Stimulated activated CD4-positive, alpha-beta T cell treated with anti-CD3 and anti-CD28 coated beads, Interleukin-15, amount 100 ng/mL, for 1 hour (primary cell): ENCODE measurements at places on chromosomes 12 and 14.

GRCh38 chr14:91349481-91350074, 68.0 kb downstream of the CCDC88C start:
- DNase-seq: peak; percentile 37

- no peak for DNase-seq
Measured at GRCh38 chr14:72568296-72568992, 325.5 kb downstream of the DPF3 start.

DNA sequence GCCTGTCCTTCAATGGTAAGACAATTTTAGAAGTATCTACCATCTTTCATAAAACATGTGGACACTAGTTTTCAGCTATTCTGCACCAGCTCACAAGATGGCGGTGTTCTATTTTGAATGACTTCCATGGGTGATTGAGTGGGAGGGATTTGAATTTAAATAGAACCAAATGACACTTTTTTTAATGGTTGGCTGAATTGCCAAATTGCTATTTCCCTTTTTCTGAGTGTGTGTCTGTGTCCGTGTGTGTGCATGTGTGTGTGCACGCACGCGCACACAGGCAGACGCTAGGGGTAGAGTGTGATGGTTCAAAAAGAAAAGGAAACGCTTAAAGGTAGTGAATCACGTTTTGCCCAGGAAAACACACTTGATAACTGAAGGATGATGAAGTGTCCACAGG, 362.6 kb downstream of the DAD1 start:
- no peak for DNase-seq

DNA sequence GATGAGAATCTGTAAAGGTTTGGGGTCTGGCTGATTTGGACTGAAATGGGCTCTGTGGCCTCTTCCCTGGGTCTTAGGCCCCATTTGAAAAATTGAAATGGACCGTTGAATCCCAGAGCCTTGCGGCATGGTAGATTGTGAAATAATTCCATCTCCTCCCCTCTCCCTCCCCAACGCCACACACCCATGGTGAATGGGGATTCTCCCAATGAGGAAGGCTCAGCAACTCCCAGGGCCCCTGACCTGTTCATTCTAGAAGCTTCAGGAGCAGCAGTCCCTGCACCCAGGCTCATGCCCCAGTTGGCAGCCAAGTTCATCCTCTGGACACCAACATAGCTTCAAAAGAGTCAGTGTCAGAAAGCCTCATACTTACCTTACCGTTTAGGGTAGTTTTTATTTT, 217.4 kb downstream of the ZFP36L1 start:
- DNase-seq: no peak

GRCh38 chr12:110841007-110841406, 5.8 kb upstream of the CCDC63 start:
- DNase-seq: no peak

- no peak for DNase-seq
Measured at GRCh38 chr12:10551375-10551774, 45.7 kb downstream of the EIF2S3B start.

DNA sequence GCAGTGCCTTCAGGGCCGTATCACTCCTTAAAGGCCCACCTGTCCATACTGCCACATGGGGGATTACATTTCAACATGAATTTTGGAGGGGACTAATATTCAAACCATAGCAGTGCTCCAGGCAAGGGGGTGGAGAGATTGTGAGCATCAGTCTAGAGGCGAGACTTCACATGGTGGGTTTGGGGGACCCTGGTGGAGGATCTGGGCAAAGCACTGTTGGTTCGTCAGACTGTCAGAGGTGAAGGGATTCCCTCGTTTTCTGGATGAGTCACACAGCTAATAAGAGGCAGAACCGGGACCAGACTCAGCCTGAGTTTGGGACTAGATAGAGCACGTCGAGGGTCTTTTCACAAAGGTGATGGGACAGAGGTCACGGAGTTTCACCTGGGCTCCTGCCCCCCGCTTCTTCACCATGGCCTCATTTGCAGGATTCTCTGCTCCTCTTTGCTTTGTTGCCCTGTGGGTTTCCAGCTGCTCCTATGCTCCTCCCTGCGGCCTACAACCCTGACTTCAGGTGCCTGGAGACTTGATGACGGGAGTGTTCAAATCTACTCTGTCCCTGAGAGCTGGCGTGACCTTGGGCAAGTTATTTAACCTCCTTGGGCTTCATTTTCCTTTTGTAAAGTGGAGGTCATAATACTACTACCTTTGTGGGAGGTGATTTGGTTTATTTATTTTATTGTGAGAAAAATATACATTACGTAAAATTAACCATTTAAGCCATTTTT, 41.5 kb downstream of the TEAD4 start:
- no peak for DNase-seq

DNA sequence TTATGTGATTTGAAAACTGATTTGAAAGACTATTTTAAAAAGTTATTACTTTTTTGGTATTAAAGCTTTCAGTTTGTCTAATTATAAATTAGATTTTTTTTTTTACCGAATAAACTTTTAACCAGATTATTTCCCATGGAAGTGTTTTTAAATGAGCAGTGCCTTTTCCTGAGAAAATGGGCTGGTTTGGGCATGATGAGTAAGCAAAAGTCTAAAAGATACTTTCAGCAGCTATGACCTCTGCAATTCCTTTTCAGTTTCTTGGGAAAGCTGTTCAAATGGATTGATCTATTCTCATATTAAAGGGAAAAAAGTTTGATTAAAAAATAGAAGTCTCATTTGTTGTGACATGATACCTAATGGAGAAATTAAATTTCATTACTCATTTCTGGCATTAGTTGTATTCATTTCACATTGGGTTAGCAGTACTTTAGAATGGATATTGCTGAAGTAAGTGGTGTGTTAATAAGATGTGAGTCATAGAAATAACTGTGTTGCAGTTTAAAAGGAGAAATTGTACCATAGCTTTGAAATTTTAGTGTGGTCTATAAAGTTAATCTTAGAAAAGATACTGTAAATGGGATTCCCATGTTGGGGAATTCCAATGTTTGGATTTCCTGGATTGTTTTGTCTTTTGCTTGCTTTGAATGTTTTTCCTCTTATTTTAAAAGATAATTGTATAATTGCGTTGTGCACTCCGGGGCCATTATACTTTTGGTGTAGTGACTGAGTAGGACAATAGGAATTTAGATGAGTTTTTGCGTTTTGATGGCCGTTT, 21.0 kb downstream of the KTN1 start:
- DNase-seq: no peak

GRCh38 chr12:2129076-2129475, 76.3 kb downstream of the CACNA1C start:
- no peak for DNase-seq

- no peak for DNase-seq
Measured at GRCh38 chr12:26471560-26471959, 276.2 kb downstream of the SSPN start.

GRCh38 chr12:42585841-42586216, 3.7 kb downstream of the PRICKLE1 start:
- no peak for DNase-seq

- DNase-seq: no peak
Measured at GRCh38 chr12:24845615-24846014, 103.3 kb downstream of the BCAT1 start.

GRCh38 chr14:79354336-79354735, 857.0 kb downstream of the DIO2 start:
- DNase-seq: no peak

- no peak for DNase-seq
Measured at GRCh38 chr12:69002969-69003368, 70.0 kb upstream of the CPM start.

DNA sequence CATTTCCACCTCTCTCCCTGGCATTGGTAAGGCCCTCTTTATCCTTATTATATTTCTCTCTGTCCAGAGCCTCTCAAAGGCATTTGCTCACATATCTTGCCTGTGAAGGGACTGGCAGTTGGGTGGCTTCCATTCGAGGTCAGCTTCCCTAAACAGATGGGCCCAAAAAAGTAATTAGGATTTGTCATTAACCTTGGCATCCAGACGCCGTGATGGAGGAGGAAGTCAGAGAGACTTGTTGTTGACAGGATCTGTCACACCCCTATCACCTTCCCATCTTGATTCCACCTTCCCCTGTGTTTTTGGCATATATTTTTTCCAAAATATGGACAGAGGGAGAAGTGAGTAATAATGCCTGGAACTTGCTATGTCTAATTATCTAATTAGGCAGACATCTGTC, 54.0 kb upstream of the OAS1 start:
- DNase-seq: no peak

- no peak for DNase-seq
Measured at GRCh38 chr12:130461839-130462557, 124.3 kb downstream of the PIWIL1 start.

- no peak for DNase-seq
Measured at GRCh38 chr14:36768638-36769337, 107.1 kb downstream of the PAX9 start.

DNA sequence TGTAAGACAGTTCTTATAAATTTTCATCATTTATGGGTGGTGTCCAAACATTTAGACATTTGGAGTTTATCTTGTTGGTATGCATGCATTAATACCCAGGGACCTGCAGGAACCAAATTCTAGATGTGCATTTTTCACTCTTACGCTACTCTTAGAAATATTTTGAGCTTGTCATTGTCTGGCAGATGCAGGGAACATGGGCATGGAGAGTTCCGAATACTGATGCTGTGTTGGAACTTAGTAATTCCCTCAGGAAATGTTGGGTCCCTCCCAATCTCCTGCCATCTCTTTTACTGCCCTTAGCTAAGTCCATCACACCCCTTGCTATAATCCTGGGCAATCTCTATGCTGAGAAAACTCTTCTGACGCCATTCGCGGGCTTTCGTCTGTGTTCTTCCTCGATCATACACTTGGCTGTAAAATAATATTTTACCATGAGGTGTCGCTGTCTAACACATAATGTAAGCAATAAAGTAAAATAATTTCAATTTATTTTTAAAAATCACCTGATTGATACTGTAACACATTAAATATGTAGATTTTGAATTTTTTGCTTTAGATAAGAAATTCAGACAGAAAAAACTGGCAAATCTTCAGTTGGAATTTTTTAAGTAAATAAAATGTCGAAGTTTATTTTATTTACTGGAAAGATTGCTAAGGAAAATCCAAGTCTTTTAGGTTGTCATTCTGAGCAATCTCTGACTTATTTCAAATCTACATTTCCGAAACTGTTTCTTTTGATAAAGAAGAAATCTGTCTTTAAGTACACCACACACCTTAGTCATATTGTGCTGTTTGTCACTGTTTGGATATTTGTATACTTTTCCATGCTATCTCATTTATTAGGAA, 304.1 kb upstream of the SSTR1 start:
- no peak for DNase-seq

DNA sequence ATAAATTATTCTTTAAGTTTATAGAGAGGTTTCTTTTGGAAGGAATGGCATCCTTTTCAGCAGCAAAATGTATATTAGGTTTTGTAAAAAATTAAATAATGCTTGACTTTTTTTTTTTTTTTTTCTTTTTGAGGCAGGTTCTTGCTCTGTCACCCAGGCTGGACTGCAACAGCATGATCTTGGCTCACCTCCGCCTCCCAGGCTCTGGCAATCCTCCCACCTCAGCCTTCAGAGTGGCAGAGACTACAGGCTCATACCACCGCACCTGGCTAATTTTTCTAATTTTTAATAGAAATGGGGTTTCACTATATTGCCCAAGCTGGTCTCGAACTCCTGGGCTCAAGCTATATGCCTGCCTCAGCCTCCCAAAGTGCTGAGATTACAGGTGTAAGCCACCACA, 89.0 kb downstream of the FLRT2 start:
- no peak for DNase-seq

DNA sequence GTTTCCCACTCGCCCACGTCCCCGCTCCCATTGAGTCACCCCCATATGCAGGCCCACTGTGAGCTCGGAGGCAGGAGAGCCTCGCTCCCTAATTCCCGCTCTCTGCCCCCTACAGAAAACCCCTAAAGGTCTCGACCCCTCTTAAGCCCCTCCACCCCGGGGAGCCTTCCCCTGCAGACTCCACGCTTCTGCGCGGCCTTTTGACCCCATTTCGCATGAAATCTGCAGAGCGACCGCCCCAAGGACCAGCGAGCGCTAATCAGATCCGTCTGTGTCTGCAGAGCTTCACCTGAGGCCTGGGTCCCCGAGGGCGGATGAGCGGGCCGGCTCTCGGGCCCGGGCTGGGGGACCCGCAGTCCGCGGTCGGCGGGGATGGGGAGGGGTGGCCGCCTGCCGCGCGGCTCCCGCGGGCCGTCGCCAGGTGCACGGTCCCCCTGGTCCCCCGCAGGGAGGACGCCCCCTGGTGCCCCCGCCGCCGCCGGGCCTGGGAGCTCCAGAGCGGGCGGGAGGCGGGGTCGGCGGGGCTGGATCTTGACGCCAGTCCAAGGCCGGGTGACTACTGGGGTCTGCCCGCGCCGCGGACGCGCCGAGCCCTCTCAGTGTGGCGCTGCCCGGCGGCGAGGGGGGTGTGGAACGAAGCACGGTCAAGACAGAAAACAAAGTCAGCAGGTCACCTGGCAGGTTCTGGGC, 10.1 kb downstream of the BMP4 start:
- DNase-seq: no peak

DNA sequence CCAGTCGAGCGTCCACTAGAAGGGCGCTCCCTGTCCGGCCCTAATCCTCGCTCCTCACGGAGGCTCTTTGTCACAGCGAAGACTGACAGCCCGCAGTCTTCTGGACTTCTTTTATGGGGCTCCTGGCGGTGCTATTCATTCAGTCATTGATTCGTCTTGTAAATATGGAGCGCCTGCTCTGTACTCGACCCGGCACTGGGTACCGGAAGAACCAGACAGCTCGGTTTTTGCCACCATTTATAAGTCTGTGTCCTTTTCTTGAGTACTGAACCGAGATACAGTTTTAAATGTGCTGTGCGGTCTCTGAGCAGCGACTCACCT, 570 bp downstream of the DMAC2L start:
- no peak for DNase-seq

- no peak for DNase-seq
Measured at GRCh38 chr12:13008741-13009380, 8.8 kb upstream of the HEBP1 start.

DNA sequence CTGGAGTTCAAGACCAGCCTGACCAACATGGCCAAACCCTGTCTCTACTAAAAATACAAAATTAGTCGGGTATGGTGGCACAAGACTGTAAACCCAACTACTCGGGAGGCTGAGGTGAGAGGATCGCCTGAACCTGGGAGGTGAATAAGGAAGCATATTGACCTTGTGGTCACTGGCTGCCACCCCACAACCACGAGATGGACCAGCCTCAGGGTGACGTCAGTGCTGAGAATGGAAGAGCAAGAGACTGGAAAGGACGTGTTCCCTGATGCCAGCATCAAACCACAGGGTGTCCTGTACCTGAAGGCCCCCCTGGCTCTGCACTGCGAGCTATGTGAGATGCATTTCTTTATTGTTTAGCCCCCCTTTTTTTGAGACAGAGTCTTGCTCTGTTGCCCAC, 45.9 kb upstream of the BDKRB2 start:
- DNase-seq: no peak

- DNase-seq: no peak
Measured at GRCh38 chr14:83706231-83706954, 1823.6 kb upstream of the FLRT2 start.
